ENCODE measurements at places on chromosomes 4 and X.

DNA sequence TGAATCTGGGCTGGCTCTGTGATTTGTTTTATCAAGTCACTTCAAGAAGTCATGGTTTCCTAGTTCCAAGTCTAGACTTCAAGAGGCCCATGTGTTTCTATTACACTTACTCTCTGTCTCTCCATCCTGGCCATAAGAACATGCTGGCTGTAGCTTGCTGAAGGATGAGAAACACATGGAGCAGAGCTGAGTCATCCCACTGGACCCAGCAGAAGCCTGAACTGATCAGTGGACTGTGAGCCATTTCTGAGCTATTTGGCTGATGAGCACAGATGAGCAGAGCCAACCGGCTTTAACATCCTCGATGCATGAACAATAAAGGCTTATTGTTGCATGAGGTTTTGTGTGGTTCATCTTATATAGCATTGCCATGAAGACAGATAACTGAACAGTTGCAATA is 290.6 kb upstream of the BOD1L1 start:
- DNase-seq, result no peak

DNA sequence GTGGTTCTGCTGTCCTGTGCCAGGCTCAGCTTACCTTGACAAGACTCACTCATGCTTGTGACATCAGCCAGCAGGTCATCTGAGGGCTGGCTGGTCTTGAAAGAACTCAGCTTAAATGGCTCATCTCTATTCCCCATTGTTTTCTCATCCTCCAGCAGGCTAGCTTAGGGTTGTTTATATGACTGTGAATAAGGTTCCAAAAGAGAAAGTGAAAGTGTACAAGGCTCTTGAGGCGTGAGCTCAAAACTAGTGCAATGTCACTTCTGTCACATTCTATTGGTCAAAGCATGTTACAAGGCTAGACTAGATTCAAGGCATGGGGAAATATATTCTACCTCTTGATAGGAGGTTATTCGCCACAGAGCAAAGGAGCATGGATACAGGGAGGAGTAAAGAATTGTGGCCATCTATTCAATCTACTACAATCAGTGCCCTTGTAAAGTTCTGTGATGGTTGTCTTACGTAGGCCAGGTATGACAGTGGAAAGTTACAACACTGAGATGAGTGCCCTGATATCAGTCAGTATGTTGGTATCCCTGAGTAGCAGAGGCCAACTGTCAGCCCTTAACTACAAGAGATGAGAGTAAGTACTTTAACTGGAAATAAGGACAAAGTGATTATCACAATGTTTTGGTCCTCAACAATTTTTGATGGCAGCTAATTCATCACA is 19.8 kb upstream of the TMLHE start:
- no peak for DNase-seq

- DNase-seq, result no peak
These were observed 216.8 kb upstream of the PSAPL1 start for GRCh38 chr4:7651461-7651921.

DNA sequence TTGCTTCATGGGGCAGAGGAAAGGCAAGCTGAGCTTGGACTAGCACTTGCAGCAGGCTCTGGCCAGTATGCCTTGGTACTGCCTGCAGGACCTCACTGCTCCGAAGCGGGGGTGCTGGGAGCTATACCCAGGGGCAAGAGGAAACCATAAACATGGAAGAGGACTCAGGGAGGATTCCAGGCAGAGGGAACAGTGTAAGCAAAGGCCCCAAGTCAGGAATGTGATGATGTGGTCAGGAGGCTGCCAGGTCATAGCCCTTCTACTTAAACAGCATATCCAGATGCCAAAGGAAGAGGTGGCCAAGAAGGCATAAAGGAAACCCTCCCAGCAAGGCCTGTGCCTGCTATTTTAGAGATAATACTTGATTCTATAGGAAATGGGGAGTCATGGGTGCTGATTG is 31.1 kb downstream of the RAB40AL start:
- DNase-seq, result no peak

DNA sequence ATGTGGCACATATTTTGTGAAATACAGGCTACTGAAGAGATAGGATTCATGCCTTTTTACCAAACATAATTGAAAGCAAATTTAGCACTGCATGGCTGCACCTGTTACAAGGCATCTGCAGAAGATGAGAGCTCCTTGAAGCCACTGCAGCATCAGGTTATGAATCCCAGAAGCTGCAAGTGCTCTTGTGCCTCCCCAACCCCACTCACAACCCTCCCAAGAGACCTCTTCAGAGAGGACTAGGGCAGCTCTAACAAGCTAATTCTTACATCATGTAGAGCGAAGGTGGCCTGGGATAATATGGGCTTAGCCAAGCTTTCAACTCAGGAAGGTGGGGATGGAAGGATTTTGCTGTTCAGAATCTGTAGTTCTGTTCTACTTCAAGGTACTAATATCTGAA is 27.2 kb downstream of the MFAP3L start:
- no peak for DNase-seq

- DNase-seq, result no peak
These were observed 14.3 kb upstream of the GCNA start for GRCh38 chrX:71563921-71564320.

DNA sequence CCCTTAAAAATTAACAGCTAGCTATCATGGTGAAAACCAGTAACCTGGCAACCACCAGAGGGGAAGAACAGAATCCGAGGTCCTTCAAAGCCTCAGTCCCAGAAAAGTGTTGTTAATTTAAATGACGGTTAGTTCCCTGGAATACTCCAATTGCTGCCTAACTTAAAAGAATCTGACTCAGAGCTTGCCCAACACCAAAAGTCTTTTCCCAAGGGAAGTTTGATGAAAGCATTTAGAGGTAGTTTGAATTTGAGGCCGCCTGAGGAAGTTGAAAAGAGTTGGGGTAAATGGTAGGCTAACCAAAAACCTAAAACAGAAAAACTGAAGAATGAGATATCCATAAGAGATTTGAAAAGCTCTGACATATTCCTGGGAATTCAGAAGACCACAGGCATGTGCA is 46.6 kb downstream of the IL13RA2 start:
- no peak for DNase-seq

Measured in stimulated activated CD4-positive, alpha-beta T cell treated with anti-CD3 and anti-CD28 coated beads, Interleukin-4, amount 100 ng/mL, for 4 hours (primary cell).